ENCODE measurements at places on chromosomes 5 and 9.

DNA sequence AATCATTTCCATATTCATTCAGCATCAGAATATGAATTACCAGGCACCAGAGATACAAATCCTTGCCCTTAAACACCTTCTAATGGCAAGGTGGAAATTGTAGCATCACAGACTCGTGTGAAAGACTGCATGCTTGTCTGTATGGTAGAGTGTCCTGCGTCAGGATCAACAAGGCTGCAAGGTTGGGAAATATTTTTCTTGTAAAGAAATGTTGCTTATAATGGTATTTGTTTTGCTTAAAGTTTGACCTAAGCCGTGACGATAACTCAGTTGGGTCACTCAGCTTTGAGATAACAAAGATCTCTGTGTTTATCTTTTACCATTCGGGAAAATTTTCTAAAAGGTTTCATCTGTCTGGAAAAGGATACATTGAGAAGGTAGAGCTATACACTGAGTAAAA is 87.6 kb downstream of the BASP1 start:
- peak; percentile 17 for DNase-seq

GRCh38 chr5:107472620-107473064 is 198.1 kb downstream of the EFNA5 start:
- DNase-seq: no peak

DNA sequence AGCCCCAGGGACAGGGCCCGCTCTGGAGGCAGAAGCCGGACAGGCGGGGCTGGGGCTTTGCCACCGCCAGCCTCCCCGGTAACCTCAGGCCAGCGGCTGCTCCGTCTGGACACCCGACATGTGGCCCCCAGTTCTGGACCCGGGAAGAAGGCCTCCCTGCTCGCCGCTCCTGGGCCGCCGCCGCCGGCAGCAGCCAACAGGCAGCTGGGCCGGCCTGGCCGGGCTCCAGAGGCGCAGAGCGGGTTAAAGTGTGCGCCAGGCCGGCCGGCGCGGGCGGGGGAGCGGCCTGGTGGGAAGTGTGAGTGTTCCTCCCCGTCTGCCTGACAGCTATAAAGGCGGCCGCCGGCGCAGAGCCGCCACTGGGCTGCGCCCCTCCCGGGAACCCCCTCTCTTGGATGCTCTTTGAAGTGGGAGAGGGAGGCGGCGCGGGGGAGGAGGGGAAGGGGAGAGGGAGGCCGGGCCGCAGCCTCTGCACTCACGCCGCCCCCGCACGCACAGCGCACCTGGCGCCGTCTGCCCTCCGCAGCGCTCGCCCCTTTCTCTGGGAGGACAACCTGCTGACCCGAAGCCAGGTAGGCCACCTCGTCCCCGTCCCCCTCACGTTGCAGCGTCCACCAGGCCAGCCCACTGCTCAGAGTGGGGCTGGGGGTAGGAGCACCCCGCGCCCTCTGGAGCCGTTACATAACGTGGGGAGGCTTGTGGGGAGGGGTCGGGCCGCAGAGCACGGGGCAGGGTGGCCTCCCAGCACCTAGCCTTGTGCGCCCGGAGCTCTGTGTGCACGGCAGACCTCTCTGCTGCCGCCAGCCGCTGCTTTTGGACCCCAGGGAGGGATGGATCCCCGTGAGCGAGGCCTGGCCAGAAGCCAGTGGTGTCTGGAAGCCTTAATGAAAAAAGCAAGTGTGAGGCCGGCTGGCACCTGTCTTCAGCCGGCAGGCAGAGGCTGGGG is at the start of gene ADAMTSL2:
TSS of gene ADAMTSL2 (plus strand) at position 359 of the 946 bp plus-strand sequence. CDS start 2,009 bp downstream, outside the sequence.
- peak; percentile 62 for DNase-seq

GRCh38 chr5:41364346-41364745 is 146.1 kb downstream of the PLCXD3 start:
- no peak for DNase-seq

GRCh38 chr9:93619272-93619775 is 42.9 kb downstream of the PHF2 start:
- DNase-seq: no peak

DNA sequence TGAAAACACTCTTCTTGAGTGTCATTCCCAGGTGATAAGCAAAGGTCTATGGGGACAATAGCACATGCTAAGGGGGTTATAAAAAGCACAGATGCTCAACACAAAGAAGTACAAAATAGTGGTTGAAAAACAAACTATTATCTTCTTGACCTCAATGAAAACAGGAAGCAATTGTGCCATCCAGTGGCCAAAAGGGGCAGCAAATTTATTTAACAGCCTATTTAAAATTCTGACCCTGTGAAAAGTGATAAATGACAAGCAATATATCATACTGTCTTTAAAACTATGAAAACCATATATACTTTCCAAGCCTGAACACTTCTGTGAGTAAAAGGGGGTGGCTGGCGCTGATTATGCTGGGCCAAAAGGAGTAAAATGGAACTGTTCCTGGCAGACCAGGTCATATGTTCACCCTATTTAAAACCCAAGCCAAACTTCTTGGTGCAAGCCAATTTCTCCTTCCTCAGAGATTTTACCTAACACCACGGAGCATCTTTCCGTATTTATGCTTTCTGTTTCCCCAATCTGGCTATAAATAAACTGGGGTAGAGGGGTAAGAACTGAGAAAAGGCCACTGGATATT is 29.7 kb downstream of the TEX10 start:
- peak; percentile 56 for DNase-seq

DNA sequence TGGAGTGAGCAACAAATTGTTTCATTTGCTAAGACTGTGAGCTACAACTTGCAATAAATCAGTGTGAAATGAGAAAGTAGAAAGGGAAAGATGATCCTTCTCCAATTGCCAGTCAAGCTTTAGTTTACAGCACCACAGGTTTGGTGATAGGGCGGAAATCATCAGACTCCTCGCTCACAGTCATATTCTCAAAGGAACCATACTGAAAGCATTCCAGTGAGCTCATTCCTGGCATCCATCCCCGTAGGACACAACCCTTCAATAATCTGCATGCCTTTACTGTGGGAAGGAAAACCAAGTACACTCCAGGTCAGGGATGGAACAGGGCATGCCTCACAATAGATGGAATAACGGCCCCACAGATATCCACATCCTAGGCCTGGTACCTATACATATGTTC is 80.7 kb downstream of the FSTL4 start:
- peak; percentile 32 for DNase-seq

- DNase-seq: no peak
Observed at GRCh38 chr9:134101623-134102149, 33.9 kb upstream of the BRD3 start.

DNA sequence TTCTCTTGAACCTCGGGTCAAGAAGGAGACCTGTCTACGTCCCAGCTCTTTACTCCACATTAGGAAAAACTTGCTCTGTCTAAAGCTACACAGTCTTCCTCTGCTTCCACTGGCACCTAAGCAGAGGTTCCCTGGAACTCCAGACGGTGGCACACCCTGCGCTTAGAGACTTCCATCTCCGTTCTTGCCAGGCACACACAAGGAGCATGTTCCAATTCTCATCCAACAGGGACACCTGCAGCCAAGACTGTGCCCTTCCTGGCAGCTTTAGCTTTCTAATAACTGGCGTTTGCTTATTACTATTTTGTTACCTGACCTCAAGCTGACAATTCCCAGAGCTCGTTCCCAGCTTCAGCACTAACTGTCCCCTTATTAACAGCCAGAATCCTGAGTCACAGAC is 16.0 kb downstream of the CAPSL start:
- DNase-seq: no peak

DNA sequence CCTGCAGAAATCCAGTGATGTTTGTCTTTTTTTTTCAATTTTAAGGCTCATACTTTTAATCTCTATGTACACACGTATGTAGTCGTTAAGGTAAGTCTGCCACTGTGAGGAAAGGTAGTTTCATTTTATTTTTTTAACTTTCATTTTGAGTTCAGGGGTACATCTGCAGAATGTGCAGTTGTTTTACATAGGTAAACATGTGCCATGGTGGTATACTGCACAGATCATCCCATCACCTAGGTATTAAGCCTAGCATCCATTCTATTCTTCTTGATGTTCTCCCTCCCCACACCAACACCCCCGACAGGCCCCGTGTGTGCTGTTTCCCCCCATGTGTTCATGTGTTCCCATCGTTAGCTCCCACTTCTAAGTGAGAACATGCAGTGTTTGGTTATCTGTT is 19.7 kb downstream of the MUSK start:
- DNase-seq: no peak

- DNase-seq: no peak
Observed at GRCh38 chr5:166942948-166943347, 1348.5 kb upstream of the WWC1 start.

DNA sequence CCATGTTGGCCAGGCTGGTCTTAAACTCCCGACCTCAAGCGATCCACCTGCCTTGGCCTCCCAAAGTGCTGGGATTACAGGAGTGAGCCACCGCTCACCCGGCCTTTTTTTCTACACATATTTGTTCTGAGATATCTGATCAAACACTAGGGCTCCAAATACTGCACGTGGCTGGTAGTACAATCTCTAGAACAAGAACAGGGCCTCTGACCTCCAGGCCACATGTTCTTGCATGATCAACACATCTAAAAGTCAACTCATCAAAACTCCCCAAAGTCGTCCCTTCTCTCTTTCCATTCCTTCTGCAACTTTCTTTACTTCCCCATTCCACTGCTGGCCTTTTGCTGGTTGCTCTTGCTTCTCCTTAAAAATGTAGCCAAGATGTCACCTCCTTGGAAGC is 113.3 kb upstream of the LHFPL2 start:
- no peak for DNase-seq

- DNase-seq: peak; percentile 88
Observed at GRCh38 chr5:115461506-115462290, 82.9 kb downstream of the FEM1C start.

- DNase-seq: no peak
Observed at GRCh38 chr5:76490960-76491359, 87.9 kb downstream of the IQGAP2 start.

- DNase-seq: no peak
Observed at GRCh38 chr9:132183134-132183533, 21.3 kb downstream of the NTNG2 start.

- no peak for DNase-seq
Observed at GRCh38 chr5:64861281-64861680, 92.6 kb downstream of the CWC27 start.

DNA sequence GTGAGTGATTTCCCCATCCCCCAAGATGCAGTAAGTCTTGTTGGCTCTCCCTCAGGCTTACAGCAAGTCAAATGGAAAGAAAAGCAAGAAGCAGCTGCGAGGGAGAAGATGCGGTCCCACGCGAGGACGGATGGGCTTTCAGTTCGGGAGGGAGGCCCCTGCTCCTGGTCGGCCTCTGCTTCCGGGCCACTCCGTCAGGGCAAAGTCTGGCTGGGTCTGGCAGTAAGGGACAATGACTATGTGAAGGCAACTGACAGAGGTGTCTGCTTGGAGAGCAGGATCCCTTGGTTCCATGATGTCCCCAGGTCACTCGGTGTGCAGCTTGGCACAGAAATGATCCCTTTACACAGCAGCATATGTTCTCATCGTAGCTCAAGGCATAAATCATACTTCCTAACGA is 146.7 kb downstream of the HSPA4 start:
- DNase-seq: no peak

DNA sequence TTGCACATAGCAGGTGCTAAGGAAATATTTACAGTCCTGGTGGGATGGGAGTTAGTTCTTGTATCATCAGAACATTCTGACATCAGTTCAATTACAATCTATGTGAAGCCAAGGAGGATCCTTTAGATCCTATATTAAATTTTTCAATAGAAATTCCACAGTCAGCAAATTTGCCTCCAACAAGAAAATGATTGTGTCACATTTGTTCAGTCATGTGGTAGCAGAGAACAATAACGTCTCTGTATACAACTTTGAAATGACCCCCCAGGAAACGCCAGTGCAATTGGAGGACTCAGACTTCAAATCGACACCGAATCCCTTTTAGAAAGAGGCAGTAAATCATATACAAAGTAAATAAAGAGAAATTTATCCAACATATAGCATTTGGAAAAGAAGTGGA is 392.1 kb downstream of the DTWD2 start:
- no peak for DNase-seq

GRCh38 chr9:28034242-28034641 is 461.0 kb upstream of the C9orf72 start:
- no peak for DNase-seq

DNA sequence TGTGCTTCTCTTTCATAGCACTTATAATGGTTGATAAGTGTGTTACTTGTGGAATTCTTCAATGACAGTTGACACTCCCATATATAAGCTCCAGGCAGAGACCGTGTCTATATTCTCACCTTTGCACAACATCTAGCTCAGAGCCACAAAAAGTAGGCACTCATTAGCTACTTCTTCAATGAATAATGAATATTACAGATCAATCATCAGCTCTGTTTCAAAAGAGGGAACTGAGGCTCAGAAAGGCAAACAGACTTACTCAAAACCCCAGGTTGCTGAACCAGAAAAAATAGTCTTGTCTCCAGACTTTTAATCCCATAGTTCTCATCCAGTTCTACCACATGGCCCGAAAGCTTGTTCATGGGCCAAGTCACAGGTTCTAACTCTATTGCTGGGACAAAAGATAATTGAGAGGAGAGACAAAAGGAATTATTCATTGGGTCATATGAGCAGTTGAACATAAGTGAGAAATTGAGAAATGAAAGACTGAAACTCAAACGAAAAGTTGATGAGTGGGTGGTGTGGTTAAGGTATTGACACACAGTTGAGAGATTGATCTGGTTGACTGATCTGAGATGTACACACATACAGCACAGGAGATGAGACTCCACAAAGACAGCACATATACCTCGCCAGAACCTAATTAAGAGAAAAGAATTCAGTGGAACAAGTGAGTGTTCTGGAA is 381.6 kb downstream of the EFNA5 start:
- DNase-seq: no peak

DNA sequence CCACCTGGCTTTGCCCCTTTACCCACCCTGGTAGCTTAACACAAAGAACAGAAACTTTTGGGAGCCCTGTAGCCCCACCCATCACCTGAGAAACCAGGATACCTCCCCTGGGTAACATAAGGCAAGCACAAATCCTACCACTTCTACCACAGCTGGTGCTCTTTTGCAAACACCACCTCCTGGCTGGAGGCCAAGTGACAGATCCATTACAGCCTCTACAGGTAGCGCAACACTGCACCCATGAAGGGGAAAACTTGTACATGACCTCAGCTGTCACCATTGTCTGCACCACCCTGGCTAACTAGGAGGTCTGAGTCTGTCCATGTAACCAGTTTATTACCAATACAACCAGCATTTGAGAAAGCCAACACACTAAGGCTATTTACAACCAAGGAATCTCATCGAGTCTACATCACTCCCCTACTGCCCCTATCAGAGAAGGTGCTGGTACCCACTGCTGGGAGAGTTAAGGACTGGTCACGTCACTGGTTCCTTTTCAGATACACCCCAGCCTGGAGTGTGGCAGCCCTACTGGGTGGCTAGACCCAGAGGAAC is 128.6 kb downstream of the PJA2 start:
- DNase-seq: no peak

DNA sequence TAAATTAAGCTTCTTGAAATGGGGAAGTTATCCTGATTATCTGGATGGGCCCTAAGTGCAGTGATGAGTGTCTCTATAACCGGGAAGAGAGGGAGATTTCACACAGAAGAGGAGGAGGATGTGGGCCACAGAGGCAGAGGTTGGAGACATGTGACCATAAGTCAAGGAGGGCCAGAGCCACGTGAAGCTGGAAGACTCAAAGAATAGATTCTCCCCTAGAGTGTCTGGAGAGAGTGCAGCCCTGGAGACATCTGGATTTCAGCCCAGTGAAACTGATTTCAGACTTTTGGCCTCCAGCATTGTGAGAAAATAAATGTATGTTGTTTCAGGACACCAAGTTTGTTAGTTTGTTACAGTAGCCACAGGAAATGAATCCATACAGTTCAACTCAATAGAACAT is 442.9 kb downstream of the NTRK2 start:
- DNase-seq: no peak

- peak; percentile 67 for DNase-seq
Observed at GRCh38 chr9:79325501-79325900, 246.3 kb upstream of the TLE4 start.

Measured in EH (cell line).